ENCODE measurements at places on chromosomes 3 and 15.

- peak; percentile 60 for DNase-seq
Measured at GRCh38 chr3:197365586-197365985, 67.2 kb upstream of the DLG1 start.

DNA sequence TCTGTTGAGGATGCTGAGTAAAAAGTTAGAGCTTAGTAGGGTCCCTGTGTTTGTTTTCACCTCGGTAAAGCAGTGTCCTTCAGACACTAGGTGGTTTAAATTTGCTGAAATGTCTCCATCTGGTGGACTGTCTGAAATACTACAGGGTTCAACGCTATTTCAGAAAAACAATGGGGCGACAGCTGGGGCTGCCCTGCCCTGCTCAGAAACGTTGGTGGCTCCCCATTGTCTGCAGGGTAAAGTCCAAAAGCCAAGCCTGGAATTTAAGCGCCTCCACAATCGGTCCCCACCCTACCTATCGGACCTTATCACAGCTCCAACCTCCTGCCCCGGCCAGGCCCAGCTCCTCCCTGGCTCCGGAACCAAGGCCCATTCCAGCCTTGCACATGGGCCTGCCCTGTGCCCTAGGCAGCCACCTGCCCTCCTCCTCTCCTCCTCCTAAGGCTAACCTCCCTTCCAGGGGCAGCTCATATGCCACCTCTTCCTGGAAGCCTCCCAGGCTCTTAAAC, 4.3 kb upstream of the TSEN2 start:
- DNase-seq = peak; percentile 47

DNA sequence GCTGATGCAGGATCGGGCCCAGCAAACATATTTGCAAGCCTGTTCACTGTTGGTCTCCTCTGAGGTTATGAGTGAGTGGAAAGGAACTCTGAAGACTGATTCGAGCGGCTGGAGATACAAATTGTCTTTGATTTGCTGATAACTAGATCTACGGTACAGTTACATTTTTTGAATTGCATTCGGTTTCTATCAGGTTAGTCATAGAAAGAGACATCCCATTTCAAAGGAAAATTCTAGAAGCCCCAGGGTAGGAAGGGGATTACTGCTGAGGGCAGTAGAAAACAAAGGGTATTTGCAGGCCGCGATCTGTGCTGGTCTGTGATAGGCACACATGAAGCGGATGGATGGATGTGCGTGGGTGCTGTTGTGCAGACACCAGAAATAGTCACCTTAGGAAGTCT, 228.4 kb downstream of the ITPR1 start:
- DNase-seq = peak; percentile 90

DNA sequence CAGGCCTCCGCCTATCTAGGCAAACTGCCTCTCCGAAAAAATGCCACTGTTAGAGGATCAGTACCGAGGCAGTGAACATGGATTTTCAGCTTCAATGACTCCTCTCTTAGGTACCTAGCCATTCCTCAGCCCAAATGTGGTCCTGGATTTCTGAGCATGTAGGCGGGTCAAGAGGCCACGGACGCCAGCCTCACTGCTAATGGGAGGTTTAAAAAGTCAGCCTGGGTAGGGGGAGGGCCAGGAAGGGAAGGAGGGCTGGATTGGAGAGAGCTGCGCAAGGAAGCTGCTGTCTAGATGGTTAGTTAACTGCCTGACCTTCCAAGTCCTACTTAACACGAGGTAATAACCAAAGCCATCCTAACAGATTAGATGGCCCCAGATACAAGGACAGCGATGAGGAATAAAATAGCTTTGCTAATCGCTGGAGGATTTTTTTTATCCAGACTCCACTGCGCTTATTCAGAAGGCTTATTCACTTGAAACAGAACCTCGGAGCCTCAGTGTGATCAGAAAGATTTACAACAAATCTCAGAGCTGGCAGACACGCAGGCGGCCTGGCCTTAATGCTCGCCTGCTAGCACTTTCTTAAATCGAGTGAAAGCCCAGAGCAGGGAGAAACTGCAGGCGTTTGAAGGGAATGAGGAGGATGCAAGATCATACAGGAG, 34.3 kb downstream of the TLE3 start:
- DNase-seq = no peak

- no peak for DNase-seq
Measured at GRCh38 chr3:126888186-126888760, 94.6 kb upstream of the PLXNA1 start.

DNA sequence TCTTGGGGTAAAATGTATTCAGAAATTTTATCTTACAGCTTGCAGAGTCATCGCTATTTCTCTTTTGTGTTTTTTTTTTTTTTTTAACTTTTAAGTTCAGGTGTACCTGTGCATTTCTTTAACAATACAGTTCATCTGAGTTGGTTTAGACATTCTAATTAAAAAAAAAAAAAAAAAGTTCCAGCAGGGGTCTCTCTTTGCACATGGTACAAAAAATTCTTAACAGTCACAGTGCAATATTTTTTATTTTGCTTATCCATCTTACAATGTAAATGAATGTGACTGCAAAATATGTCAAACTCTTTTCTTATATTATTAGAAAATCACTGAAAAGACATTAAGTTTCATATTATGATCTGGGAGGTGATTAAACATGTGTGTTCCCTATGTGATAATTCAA, 47.5 kb upstream of the SLC9A9 start:
- peak; percentile 22 for DNase-seq

GRCh38 chr3:42852441-42852840, 23.2 kb downstream of the CYP8B1 start:
- no peak for DNase-seq

DNA sequence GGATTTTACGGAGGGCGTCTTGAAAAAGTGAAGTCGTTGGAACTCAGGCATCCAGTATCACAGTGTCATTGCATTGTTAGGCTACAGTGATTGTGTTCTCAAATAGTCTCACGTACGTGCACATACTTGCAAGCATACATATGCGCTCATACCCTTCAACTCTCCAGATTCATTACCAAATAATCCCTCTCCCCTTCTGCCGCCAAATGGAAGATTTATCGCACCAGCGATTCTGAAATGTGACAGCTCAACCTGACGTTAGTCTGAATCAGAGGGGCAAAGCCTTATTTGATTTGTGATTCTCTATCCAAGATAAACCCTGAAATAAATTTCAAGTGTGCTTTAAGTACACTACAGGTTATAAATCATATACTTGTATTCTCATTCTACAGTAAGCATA, 119.4 kb downstream of the GADL1 start:
- DNase-seq = no peak

DNA sequence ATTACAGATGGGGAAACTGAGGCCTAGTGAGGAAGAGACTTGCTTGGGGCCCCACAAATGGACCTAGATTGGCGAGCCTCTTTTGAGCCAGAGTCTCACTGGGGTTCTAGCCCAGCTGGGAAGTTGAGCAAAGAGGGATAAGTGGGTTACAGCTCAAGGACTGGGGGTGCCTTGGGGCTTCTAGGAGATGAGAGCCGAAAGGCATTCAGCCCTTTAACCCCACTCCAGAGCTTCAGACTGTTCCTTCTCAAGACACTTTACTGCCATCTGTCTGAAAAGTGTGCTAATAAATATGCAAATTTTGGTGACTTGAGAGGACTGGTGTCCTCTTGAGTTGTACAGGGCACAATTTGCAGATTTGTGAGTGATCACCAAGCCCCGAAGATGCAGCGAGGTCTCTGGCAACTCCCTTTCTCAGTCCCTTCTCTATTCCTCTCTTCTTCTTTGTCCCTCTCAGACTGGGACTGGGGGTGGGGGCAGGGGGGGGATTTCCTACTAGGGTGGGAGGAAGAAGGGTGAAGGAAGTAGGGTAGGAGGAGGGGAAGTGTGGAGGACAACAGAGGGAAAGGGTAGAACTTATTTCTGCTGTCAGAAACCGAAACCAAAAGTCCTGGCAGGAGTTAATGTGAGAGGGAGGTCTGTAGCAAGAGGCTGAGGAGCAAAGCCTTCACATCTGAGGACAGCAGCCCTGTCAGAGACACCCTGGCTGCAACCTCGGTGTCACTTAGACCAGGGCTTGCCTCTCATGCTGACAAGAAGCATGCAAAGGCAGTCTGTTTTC, 16.2 kb upstream of the ANKDD1A start:
- DNase-seq = peak; percentile 37

- DNase-seq = no peak
Measured at GRCh38 chr3:23795096-23795495, 10.7 kb upstream of the UBE2E1 start.

- DNase-seq = no peak
Measured at GRCh38 chr3:102714567-102714966, 279.8 kb downstream of the ZPLD1 start.

GRCh38 chr3:178310949-178311348, 225.3 kb upstream of the KCNMB2 start:
- DNase-seq = no peak

- no peak for DNase-seq
Measured at GRCh38 chr15:94451466-94451865, 220.1 kb downstream of the MCTP2 start.

- no peak for DNase-seq
Measured at GRCh38 chr15:35560258-35560657, 14.3 kb upstream of the DPH6 start.

- peak; percentile 71 for DNase-seq
Measured at GRCh38 chr15:79724312-79724711, 172.5 kb downstream of the MTHFS start.

DNA sequence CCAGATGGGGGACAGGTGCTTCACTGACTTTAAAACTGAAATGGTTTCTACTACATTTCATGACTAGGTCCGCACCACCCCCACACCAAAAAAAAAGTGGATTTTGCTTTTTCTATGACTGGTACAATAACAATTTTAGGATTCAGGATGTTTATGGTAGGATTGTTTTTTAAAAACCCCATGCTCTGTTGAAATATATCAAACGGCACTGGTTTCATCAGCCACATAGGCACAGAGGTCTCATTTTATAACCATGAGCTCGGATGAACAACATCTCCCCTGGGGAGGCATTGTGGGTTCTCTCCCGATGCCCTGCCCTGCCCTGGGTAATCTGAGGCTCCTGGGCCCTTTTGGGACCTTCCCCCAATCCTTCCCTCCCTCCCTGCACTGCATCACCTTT, 202.7 kb upstream of the KBTBD8 start:
- DNase-seq = peak; percentile 72

- no peak for DNase-seq
Measured at GRCh38 chr15:49418811-49419210, 4.2 kb upstream of the FGF7 start.

DNA sequence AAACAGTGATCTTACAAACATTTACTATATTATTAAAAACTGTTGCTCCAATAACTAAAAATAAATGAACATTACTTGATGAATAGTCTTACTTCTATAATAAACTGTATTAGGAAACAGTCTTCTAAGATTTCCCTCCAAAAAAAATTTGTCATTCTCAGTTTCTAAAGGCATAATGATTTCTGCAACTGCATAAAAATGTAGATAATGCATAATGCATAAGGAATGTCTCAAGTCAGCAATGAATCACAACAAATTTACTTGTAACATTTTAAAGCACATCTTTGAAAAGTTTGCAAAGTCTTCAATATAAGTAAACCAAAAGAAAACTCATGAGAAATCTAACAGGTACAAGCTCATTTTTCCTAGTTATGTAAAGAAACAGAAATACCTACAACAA, 113.5 kb downstream of the VPS13C start:
- peak; percentile 45 for DNase-seq

DNA sequence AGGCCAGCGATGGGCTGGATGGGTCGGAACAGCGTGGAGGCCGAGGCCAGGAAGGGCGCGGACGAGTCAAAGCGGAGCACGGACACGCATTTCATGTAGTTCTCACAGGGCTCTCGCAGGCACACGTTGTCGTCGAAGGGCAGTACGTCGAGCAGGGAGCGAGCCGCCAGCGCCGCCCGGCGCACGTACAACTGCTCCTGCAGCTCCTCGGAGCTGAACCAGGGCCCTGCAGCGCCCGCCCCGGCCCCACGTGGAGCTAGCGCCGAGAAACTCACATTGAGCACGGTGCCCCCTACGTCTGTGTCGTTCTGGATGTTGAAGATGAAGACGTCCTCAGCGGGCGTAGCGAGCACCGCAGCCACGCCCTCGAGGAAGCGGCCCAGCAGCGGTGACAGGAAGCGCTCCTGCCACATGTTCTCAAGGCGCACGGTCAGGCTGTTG, 5.8 kb downstream of the CELSR3 start:
- DNase-seq = no peak

GRCh38 chr3:107520535-107520934, 2.2 kb upstream of the BBX start:
- DNase-seq = no peak

- no peak for DNase-seq
Measured at GRCh38 chr3:188370081-188370830, 216.3 kb downstream of the LPP start.

Measured in fibroblast of skin of scalp (primary cell).